ENCODE measurements at places on chromosomes 7 and 10.

DNA sequence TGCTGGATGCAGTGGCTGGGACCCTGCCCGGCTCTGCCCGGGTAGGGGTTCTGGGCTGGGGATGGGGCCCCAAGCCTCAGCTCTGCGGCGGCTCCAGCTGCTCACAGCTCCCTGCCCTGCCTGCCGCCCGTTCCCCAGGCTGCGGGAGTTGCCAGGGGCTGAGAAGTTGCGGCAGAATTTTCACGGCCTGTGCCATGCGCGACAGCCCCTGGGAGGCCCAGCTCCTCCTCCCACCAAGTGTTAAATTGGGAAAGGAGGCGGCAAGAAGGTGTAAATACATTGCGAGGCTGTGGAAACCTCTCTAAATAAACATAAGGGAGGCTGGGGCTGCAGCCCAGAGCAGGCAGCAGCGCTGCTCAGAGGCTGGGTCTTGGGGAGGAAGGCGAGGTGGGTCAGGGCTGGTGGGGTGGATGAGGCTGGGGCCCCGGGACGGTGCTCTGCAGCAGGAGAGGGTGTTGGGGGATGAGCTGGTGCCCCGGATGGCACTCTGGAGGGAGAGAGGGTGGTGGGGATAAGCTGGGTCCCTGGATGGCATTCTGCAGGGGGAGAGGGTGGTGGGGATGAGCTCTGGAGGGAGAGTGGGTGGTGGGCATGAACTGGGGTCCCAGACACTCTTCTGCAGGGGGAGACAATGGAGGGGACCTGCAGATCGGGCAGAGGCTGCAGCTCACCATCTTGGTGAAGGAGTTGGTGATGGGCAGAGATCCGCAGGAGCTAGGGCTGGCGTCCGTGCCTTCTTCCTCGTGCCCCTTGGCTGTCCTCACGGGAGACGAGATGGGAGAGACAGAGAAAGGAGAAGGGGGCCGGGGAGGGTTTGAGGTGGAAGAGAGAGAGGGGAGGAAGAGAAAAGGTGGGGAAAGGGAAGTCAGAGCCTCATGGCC, 85.5 kb upstream of the GNA12 start:
- DNase-seq = no peak

GRCh38 chr10:107126512-107127065, 37.9 kb downstream of the SORCS1 start:
- no peak for DNase-seq

GRCh38 chr10:131802996-131803395, 97.8 kb upstream of the PPP2R2D start:
- DNase-seq = no peak

GRCh38 chr7:142873281-142873784, 12.2 kb downstream of the TRPV6 start:
- DNase-seq = no peak

- no peak for DNase-seq
These were observed 197.2 kb upstream of the SH2B2 start for GRCh38 chr7:102089175-102090098.

DNA sequence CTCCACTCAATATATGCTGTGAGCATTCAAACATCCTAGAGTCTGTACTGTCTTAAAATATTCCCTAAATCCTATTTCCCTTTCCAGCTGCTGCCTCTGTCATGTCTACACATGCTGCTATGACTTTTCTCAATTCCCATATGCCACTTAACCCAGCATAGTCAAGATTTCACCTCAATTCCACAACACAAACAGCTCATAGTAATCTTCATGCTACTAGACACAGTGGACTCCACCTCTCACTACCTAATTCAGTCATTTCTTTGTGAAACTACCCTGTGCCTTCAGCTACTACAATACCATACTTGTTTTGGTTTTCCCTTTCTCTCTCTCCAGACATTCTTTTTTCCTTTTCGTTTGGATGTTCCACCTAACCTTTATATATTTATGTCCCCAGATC, 45.5 kb downstream of the GSAP start:
- DNase-seq = no peak

- DNase-seq = no peak
These were observed 57.6 kb downstream of the CNNM2 start for GRCh38 chr10:102975483-102976379.

GRCh38 chr10:84768132-84768531, 439.7 kb downstream of the CCSER2 start:
- no peak for DNase-seq
